Stimulated activated CD8-positive, alpha-beta memory T cell treated with anti-CD3 and anti-CD28 coated beads, Interleukin-2, amount 100 ng/mL, for 1 hour (primary cell): ENCODE measurements at places on chromosomes 6 and 20.

GRCh38 chr6:139588076-139588639 is 213.7 kb upstream of the CITED2 start:
- no peak for DNase-seq

GRCh38 chr20:16477632-16478031 is 95.6 kb downstream of the KIF16B start:
- DNase-seq = no peak

- no peak for DNase-seq
Observed at GRCh38 chr20:59455402-59456341, 148.7 kb upstream of the PHACTR3 start.

DNA sequence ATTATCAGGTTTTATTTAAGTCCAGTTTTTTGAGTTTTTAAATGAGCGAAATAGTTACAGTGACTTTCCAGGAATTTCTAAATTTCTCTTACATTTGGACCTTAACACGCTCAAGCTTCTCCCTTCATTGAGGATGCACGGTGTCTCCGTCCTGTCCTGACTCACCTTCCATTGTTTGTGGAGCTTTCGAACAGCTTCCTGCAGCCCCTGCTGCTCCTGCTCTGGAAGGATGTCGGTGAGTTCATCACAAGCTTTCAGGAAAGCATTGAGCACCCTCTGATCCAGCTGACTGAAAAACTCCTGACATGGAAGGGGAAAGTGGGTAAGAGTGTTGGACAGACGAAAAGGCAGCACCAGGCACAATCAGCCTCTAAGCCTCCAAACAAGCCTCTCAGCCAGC is 183.7 kb downstream of the SYNE1 start:
- no peak for DNase-seq

DNA sequence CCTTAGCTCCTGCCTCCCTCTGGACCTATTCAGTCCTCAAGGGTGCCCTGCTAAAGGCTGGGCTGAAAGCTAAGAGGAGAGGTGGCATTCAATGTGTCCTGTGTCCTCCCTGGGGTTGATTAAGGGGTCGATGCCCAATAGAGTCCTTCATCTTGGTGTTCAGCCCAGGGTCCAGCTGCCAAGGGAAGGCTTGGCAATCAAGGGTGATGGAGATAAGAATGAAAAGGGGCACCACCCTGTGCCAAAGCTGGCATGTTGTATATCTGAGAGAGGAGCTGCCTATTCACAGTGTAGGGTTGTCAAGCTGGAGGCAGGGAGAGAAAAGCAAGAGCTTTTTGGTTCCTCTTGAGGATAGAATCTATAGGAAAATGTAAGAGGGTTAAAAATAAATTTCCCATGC is 12.3 kb downstream of the C20orf173 start:
- no peak for DNase-seq

DNA sequence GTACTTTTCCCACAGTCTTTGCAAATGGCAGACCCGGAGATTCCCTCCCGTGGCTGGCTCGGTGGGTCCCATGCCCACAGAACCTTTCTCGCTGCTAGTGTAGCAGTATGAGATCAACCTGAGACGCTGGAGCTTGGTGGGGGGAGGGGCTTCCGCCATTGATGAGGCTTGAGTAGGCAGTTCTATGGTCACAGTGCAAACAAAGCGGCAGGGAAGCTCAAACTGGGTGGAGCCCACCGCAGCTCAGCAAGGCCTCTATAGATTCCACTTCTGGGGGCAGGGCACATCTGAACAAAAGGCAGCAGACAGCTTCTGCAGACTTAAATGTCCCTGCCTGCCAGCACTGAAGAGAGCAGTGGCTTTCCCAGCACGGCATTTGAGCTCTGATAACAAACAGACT is 186.0 kb upstream of the KCNK16 start:
- no peak for DNase-seq

- DNase-seq = no peak
Observed at GRCh38 chr20:49140411-49140810, 47.7 kb downstream of the STAU1 start.

GRCh38 chr20:57617079-57617795 is 3.0 kb downstream of the ZBP1 start:
- DNase-seq = no peak

GRCh38 chr6:106037060-106037459 is 49.1 kb upstream of the PRDM1 start:
- DNase-seq = no peak

DNA sequence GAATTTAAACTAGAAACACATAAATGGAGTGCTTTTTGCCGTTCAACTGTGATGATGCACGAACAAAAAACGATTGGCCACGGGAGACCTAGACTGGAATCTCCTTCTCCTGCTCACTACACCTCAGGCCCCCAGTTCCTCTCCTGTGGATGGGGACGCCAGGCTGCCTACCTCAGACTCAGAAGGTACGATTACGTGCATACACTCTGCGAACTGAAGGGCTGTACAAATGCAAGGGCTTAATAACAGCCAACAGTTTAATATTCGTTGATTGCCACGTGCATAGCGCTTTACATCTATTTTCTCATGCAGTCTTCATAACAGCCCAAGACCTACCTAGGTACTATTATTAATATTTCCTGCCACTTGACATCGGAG is 495 bp upstream of the ARMC2 start:
- no peak for DNase-seq

- DNase-seq = no peak
Observed at GRCh38 chr6:165805636-165806035, 142.6 kb upstream of the PDE10A start.

- peak; percentile 49 for DNase-seq
Observed at GRCh38 chr20:25407311-25408169, at the start of gene GINS1. Gene GINS1, plus strand, starts transcription at chr20:25407673. Its CDS starts 148 bp downstream, at chr20:25407821.

GRCh38 chr6:25005010-25005409 is 69.2 kb upstream of the RIPOR2 start:
- DNase-seq = no peak

DNA sequence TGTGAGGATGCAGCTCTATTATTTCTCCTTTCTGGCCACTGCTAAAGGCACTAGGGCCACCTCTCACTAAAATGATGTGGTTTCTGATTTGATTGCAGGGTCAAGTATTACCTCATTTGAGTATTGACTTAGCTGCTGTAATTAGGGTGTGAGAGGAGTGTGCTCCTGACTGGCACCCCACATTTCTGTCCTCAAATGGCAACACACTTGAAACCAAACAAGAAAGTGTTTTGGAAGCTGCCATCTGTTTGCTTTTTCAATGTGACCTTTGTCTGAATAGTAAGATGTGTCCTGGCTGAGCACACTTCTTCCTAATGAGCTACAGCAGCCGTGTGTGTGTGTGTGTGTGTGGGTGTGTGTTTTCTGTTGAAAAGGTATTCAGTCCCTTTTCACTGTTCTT is 62.8 kb upstream of the SCP2D1 start:
- DNase-seq = no peak

GRCh38 chr6:157219201-157220200 is 103.8 kb downstream of the TMEM242 start:
- no peak for DNase-seq

DNA sequence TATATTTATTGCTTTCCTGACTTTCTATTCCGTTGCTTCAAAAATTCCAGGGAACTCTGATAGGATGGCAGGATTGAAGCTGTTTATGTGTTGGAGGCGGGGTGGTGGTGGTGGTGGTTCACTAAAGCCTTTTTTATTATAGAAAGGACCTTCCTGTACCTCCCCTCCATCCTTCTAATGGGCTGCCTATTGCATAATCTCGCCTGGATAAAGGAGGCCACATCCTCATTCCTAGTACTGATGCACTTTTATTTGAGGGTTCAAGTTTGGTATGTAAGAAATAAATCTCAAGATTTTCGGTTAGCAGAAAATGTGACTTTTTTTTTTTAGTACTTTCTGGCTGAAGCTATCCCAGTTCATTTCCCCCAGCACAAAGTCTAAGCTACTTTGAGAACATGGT is 18.7 kb upstream of the CTAGE9 start:
- DNase-seq = no peak

- no peak for DNase-seq
Observed at GRCh38 chr6:134345789-134346188, 27.9 kb upstream of the SGK1 start.

DNA sequence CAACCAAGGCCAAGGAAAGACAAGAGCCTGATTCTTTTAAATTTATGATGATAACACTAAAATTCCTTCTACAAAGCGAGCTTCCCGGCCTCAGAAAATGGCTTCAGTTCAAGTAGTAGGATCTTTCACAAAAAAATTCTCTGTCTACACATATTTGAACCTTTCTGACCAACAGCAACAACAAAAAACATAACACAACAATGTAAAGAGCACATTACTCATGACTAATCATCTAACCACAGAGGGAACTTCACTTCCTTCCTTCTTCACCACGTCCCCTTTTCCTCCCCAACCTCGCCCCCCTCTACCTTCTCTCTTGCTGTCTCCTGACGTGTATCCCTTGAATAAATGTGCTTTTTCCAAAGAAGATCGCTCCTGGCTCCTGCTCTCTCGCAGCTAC is 228.2 kb downstream of the MYLK4 start:
- DNase-seq = no peak

- DNase-seq = no peak
Observed at GRCh38 chr6:5501837-5502236, 240.5 kb downstream of the FARS2 start.

DNA sequence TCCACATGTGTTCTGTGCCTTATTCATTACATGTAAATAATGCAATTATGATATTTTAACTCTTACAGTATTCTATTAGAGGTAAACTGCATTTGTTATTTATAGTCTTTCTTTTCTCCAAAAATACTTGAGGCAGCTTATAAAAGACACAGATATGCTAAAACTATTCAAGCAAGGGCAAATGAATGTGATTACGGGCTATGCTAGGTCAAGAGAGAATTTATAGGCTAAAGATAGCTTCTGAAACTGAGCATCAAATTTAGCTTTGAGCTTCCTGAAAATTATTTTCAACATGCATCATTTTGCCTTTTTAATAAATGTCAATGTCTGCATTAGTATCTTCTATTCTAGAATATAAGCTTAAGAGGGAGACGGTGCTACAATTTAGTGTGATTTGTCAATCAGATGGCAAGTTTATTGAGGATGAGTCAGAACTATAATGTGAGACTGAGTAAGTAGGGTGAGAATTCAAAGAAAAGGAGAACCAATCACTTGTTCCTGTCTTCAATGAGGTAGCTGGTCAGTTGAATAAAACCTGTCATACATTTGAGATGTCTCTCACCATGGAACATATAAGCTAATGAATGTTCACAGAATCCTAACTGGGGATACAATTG is 669.4 kb upstream of the CITED2 start:
- DNase-seq = no peak

- DNase-seq = no peak
Observed at GRCh38 chr6:42236030-42236429, 18.4 kb upstream of the MRPS10 start.

- no peak for DNase-seq
Observed at GRCh38 chr6:53986721-53987521, 124.3 kb upstream of the MLIP start.

GRCh38 chr6:111846492-111847409 is 26.5 kb downstream of the FYN start:
- no peak for DNase-seq
